ENCODE measurements at places on chromosomes 6 and 20.

DNA sequence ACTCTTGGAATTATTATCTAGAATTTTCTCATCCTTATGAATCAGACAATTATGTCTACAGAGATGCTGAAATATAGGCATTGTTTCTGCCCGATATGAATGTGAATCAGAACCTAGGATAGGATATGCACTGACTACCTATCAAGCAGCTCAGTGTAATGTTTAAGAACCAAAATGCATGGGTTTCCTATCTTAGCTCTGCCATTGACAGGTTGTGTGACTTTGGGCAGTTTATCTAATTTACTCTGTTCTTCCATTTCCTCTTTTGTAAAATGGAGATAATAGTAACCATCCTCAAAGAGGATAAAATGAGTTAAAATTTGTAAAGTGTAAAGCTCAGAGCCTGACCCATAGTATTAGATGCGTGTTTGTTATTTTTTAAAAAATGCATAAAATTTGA lies 10.2 kb upstream of the AIG1 start:
- DNase-seq = no peak

DNA sequence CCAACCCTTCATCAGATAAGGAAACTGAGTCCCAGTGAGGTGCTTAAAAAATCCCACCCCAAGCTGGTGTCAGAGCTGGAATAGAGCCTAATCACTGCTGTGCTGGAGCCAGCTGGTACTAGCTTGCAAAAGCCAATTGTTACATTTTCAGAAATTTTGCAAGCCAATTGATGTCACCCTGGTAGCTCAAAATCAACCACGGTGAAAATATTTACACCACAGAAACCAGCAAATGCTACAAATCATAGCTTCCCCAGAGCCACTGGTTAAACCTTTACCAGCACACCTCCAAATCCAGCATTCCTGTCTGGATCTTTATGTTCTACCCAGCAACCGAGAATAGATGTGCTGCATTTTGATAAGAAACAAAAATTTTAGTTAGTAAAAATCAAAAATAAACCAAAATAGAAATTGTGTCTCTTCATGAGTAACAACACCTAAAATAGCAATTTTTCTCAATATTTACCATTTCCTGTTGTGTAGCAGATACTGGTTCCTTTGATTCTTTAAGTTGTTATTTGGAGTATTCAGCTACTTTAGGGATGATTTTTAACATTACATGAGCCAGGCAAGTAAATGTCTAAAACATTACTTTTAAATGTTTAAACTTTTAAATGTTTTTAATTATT lies 7.2 kb upstream of the LCA5 start:
- DNase-seq = peak; percentile 82

- DNase-seq = no peak
These were observed 13.1 kb downstream of the TNXB start for GRCh38 chr6:32096087-32096393.

DNA sequence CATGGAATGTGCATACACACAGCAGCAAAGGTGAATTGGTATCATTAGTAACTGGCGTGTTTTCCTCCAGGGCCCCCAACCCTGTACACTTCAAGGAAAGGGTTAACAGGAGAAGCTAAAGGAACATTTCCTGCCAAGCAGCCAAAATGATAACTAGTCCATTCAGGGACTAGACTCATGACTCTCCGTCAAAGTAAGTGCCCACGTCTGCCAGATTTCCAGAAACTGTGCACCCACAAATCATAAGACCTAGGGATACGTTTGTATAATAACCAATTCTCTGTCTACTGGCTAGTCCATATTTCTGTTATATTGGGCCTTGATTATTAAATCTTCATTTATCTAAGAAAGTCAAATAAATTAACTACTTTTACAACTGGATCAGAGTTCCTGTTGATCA lies 76.0 kb upstream of the NHSL1 start:
- DNase-seq = no peak

GRCh38 chr6:31712296-31712695 lies 2.9 kb upstream of the LY6G6D start:
- no peak for DNase-seq

DNA sequence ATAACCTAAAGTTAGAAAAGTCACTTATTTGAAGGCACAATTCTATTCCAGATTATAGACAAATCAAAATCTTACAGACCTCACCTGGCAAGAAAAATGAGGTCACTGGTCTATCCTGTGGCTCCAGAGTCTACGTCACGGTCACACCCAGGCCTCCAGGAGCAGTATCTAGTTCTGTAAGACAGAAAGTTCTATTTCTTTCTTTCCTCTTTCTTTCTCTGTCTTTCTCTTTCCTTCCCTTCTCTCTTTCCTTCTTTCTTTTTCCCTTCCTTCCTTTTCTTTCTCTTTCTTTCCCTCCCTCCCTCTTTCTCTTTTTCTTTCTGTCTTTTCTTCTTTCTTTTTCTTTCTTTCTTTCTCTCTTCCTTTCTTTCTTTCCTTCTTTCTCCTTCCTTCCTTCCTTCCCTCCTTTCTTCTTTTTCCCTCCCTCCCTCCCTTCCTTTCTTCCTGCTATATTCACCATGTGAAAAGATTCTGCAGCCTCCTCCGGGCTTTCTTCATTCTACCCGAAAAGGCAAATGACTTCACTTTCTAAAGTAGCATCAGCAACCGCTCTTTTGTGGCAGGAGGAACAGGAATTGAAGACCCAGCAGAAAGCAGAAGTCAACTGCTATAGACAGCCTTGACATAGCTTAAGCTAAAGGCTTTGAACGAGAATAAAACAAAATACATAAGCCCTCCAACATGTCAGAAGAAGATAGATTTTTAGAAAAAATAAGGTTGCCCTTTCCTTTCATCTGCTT lies 83.9 kb upstream of the SIRPG start:
- DNase-seq = no peak

GRCh38 chr6:36999061-36999750 lies 6.2 kb upstream of the FGD2 start:
- no peak for DNase-seq

DNA sequence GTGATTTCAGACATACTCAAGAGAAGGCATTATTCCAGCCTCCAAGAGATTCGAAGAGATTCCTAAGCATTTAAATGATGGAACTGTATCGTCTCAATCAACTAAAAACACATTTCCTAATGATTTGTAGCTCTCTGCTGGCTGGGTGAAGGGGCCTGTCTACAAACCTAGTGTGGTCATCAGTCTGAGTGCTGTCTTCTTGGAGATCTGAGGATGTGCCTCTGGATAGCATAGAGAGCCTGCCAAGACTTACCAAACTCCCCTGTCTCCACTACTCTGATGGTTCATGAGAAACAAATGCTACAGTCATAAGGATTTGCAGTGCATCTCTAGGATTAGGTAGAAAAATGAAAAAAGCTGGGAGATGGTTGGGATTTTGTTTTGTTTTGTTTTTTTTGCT lies 176.9 kb upstream of the CITED2 start:
- DNase-seq = no peak

- DNase-seq = no peak
These were observed 210.0 kb downstream of the OGFRL1 start for GRCh38 chr6:71498638-71499037.

- DNase-seq = no peak
These were observed 141.9 kb downstream of the HIVEP2 start for GRCh38 chr6:142803032-142803431.

DNA sequence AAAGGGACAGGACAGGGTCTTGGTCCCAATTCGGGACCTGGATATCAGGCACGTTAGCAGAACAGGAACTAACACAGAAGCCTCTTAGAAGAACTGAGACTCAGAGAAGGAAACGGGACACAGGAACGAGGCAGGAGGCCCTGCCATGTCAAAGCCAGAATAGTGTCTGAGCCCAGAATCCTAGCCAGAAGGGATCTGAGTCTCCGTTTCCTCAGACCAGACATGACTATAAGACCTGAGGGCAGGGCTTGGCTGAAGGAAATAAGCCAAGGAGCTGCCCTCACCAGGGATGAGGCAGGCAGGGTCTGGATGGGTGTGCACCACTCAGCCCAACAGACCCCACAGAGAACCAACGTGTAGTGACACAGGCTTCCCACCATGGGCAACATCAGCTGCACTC lies 40.3 kb downstream of the TRERF1 start:
- no peak for DNase-seq

DNA sequence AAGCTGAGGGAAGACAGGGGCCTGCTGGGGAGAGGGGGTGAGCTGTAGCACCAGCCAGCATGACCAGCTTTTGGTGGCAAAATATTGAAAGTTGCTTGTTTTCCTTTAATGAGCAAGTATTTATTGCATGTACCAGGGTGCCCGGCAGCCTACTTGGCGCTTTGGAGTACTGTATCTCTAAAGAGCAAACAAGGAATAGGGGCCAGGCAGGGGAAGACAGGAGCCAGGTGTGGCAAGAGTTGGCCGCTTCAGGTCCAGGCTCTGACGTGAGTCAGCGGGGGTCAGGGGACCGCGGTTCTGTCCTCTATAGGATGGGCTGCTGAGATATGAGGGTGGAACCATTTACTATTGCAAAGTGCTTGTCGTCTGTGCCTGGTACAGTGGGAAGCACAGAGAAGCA lies 63.1 kb downstream of the PSMG4 start:
- no peak for DNase-seq

- peak; percentile 73 for DNase-seq
These were observed 35.2 kb downstream of the NDUFAF5 start for GRCh38 chr20:13819885-13820645.

- DNase-seq = no peak
These were observed 30.9 kb downstream of the PYGB start for GRCh38 chr20:25278636-25279361.

DNA sequence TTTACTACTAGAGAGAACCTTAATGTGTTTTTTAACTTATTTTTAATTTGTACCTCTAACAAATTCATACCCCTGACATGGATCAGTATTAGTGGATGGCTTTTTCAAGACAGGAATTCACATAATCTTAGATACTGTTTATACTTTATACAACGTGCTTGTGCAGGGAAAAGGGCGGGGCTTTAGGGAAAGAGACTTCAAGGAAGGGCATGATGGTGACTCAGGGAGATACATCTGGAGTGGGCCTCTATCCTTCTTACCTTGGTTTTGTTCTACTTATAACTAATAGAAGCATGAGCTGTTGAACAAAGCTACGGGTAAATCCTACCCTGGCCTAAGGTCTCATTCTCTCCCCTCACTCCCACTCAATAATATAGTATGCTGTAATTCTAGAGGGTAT lies 160.8 kb downstream of the C6orf58 start:
- DNase-seq = no peak

DNA sequence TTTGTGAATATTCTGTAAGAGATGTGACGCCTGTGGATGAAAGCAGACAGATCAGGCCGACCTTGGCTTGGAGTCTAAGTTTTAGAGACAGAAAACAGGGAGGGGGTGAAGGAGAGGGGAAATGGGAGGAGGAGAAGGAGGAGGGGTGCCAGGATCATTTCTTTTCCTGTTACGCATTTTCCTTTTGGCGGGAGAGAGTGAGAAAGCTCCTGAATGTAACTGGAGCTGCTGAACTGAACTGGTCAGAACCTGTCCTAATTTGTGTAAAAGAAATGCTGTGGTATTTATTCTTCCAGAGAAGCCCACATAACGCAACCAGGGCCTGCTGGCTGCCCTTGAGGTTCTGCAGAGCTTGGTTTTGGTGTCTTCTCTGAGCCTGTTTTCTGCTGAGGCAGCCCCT lies 41.9 kb downstream of the UTRN start:
- DNase-seq = no peak

GRCh38 chr20:59515013-59515905 lies 89.1 kb upstream of the PHACTR3 start:
- DNase-seq = peak; percentile 72

DNA sequence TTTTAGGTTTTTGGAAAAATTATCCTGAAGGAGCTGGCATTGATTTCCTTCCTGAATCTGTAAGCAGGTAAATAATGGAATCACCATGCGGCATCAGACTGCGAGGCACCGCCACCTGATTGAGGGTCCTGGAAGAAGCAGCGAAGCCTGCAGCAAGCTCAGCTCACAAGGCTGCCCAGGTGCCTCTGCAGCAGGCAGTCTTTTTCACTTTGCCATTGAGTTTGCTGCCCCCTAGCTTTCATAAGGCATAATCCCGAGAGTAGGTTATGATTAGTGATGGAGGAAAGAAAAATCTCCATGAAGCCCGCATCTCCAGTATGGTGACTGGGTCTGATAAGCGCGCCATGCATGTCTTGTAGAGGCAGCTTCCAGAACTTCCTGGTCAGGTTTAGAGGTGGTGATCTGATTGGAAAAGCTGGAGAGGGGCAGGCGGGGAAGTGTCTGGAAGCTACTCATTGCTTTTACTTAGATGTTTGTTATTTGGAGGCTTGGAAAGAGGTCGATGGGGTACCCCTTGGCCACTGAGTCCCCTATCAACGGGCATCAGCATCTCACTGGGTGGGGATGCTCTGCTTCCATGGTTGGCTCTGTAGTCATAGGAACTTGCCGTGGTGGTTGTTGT lies 26.7 kb downstream of the IYD start:
- DNase-seq = peak; percentile 80

- no peak for DNase-seq
These were observed 168.8 kb downstream of the BCAS1 start for GRCh38 chr20:53901497-53902096.

- DNase-seq = no peak
These were observed 16.8 kb downstream of the IL17F start for GRCh38 chr6:52227495-52227894.
